K562 (cell line): ENCODE measurements at places on chromosomes 2 and 18. TPM values are rescaled to one million over a fixed set of nuclear protein-coding genes. Genes with fewer than 3 reads are reported as not detected.

DNA sequence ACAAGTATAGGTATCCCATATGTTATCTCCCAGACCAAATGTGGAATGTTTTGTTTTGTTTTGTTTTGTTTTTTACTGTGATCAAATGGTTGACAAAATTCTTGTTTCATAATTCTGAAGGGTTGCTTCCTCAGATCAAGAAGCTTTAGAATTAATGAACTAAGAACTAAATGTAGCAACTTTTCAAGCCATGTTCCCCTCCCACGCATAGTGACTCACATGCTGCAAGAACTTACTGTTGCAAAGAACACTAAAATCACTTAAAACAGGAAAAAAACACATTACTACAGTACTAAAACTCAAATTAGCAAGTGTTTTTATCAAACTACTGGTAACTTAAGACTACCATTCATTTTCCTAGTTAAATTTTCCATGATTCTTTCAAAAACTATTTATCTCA lies 30.6 kb downstream of the HNRNPLL start:
- no peak overlapping the region; the same call in 2 of the 3 replicates for H3K27ac ChIP-seq
- no peak overlapping the region for H3K4me3 ChIP-seq
- H3K4me1 ChIP-seq, result no peaks in the 10 kb centered on the region
- peaks cover 90% of the 10 kb centered on the region for H3K36me3 ChIP-seq

DNA sequence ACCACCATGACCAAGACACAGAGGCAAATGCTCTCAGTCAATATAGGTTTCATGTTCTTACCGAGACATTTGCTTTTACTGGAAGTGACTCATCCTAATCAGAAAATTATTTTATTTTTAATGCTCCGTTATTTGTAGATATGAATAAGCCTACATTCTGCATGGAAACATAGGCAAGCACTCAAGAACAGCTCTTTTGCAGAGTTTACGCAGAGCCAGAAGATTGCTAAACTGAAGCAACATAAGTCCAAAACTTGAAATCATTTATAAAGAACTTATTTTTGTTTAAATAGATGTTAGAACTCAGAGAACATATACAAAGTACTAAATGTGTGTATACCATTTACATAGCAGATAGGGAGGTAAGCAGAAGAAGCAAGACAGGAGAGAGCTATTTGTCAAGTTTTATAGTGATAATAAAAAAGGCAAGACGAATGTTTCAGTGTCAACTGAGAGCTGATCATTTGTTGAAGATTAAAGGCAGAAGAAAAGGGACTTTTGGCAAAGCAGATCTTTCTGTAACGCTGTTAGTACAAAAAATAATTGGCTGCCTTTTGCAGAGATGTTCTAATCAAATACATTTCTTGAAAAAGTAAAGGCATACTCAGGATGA lies 12.4 kb upstream of the PPP1R1C start:
- no peaks in the 10 kb centered on the region for H3K4me1 ChIP-seq
- no peak overlapping the region for H3K27ac ChIP-seq
- no peaks in the 10 kb centered on the region for H3K27me3 ChIP-seq
- DNase-seq, result no peak

GRCh38 chr2:205628422-205628821 lies 53.9 kb upstream of the NRP2 start:
- H3K4me3 ChIP-seq, result no peak overlapping the region
- H3K27me3 ChIP-seq, result no peaks in the 10 kb centered on the region; the same call in 2 of the 3 replicates
- DNase-seq, result no peak
- H3K27ac ChIP-seq, result no peak overlapping the region
- no peaks in the 10 kb centered on the region for H3K36me3 ChIP-seq

The VWA3B gene
- total RNA-seq, result not detected in 2 replicates

GRCh38 chr2:237234268-237234667 lies 148.6 kb downstream of the COPS8 start:
- DNase-seq, result no peak
- H3K27me3 ChIP-seq, result no peaks in the 10 kb centered on the region
- no peak overlapping the region for H3K4me3 ChIP-seq
- no peaks in the 10 kb centered on the region for H3K36me3 ChIP-seq
- no peaks in the 10 kb centered on the region for H3K4me1 ChIP-seq

The LYPD6B gene
- total RNA-seq, result not detected in 2 replicates

- H3K27ac ChIP-seq, result no peak overlapping the region
- no peak for DNase-seq
- no peaks in the 10 kb centered on the region for H3K27me3 ChIP-seq
- H3K36me3 ChIP-seq, result no peaks in the 10 kb centered on the region
- no peak overlapping the region for H3K4me3 ChIP-seq
These were observed 105.4 kb downstream of the QPCT start for GRCh38 chr2:37449761-37450296.

The CACNB4 gene
- total RNA-seq, result 0.04 and 0.16 TPM in 2 replicates

GRCh38 chr2:215137741-215138340 lies 585 bp downstream of the ABCA12 start:
- no peaks in the 10 kb centered on the region for H3K36me3 ChIP-seq
- no peak overlapping the region for H3K27ac ChIP-seq
- H3K4me1 ChIP-seq, result no peaks in the 10 kb centered on the region
- no peak for DNase-seq
- H3K27me3 ChIP-seq, result no peaks in the 10 kb centered on the region
- H3K4me3 ChIP-seq, result no peak overlapping the region

DNA sequence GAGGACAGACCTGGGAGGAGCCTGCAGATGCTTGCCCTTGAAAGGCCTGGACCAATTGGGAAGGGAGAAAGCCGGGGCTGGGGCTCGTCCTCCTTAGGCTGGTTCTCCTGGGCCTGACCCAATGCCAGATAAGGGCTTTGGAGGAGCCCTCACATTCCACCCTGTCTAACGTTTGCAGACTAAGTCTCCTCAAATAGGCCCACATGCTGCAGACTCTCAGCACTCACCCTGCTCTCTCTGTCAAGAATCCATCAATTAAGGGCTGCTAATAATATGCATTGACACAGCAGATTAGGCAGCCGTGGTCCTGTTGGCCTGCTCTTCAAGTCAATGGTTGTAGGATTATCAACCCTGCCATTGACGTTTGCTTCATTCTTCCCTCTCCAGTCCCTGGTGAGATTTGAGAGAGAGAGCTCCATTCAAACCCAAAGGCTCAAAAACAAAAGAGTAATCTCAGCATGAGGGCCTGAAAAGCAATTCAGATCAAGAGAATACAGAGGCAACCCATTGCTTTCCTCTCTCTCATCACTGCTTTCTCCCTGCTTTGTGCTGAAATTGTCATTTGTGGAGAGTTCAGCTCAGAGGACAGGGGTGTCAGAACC lies 167.6 kb downstream of the INSIG2 start:
- no peak overlapping the region for H3K4me3 ChIP-seq
- H3K27ac ChIP-seq, result no peak overlapping the region
- H3K27me3 ChIP-seq, result no peaks in the 10 kb centered on the region

The BOLA3 gene
- 164 and 214 TPM in 2 replicates for total RNA-seq

The SAG gene
- 0.64 TPM in 1 of 2 replicates, not detected in the other for total RNA-seq

The NT5DC4 gene
- 4.7 and 6.8 TPM in 2 replicates for total RNA-seq

DNA sequence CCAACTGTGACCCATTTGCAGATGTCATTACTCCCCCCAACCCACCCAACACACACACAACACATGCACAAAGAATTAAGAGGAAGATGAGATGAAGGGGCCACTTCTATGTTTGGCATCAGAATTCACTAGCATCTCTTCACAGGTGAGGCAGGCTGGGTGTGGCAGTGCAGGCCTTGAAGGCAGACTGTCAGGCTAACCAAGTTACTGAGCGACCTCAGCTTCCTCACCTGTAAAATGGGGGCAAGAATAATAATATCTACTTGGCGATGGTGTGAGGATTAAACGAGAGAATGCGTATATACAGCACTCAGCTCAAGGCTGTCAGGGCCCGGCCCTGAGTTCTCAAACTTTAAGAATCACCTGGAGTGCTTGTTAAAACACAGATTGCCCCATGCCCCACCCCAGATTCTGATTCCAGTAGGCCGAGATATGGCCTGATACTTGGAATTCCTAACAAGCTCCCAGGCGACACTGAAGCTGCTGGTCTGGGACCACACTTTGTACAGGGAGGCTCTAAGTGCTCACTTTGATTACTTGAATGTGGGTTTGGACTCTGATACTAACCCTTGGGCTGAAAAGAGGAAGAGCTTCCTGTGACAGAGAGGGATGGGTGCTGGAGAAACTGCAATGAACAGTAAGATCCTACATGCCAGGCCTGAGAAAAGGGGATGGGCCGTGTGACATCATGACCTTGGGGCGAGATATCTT lies 1.1 kb downstream of the ACTG2 start:
- H3K36me3 ChIP-seq, result no peaks in the 10 kb centered on the region
- no peak for DNase-seq
- H3K4me1 ChIP-seq, result peaks cover 10% of the 10 kb centered on the region; the same call in 1 of the 2 replicates

- no peak for DNase-seq
- H3K4me1 ChIP-seq, result no peaks in the 10 kb centered on the region
- peaks cover 9% of the 10 kb centered on the region for H3K27me3 ChIP-seq
- no peak overlapping the region for H3K4me3 ChIP-seq
These were observed 5.7 kb upstream of the TMEM178A start for GRCh38 chr2:39659765-39660611.

DNA sequence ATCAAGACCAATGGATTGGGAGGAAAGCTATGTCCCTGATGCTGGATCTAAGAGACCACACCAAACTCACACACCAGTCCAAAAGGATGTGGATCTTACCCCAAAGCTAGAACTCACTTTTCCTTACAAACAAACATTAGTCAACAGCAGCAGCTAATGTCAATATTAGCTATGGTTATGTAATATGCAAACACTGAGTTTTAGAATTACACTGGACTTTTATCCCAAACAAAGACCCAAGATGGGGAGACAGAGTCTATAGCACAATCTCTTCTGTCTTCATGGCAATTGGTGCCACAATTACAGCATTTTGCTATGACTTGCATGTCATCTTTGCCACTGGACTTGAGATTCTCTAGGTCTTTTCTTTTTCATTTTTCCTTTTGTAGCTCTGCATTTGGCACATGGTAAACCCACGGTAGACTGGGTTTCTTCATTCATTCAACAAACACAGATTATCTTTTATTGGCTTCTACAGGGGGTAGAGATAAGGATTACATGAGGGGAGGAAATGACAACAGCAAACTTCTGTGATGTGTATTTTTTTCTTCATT lies 59.0 kb downstream of the SPRED2 start:
- H3K4me1 ChIP-seq, result peaks cover 7% of the 10 kb centered on the region; the same call in 1 of the 2 replicates
- H3K4me3 ChIP-seq, result no peak overlapping the region
- DNase-seq, result no peak
- no peak overlapping the region for H3K27ac ChIP-seq
- H3K27me3 ChIP-seq, result no peaks in the 10 kb centered on the region

- no peak overlapping the region for H3K27ac ChIP-seq
- no peak overlapping the region for H3K4me3 ChIP-seq
- no peaks in the 10 kb centered on the region for H3K4me1 ChIP-seq
- DNase-seq, result no peak
- H3K27me3 ChIP-seq, result no peaks in the 10 kb centered on the region
- H3K36me3 ChIP-seq, result no peaks in the 10 kb centered on the region
These were observed 60.6 kb downstream of the CCDC74A start for GRCh38 chr2:131588152-131588873.

GRCh38 chr2:219179601-219180465 lies 1.8 kb downstream of the RETREG2 start:
- DNase-seq, result no peak
- H3K4me3 ChIP-seq, result no peak overlapping the region
- peaks cover 22% of the 10 kb centered on the region for H3K4me1 ChIP-seq
- H3K36me3 ChIP-seq, result peaks cover 57% of the 10 kb centered on the region; the same call in 2 of the 3 replicates
- no peaks in the 10 kb centered on the region for H3K27me3 ChIP-seq

DNA sequence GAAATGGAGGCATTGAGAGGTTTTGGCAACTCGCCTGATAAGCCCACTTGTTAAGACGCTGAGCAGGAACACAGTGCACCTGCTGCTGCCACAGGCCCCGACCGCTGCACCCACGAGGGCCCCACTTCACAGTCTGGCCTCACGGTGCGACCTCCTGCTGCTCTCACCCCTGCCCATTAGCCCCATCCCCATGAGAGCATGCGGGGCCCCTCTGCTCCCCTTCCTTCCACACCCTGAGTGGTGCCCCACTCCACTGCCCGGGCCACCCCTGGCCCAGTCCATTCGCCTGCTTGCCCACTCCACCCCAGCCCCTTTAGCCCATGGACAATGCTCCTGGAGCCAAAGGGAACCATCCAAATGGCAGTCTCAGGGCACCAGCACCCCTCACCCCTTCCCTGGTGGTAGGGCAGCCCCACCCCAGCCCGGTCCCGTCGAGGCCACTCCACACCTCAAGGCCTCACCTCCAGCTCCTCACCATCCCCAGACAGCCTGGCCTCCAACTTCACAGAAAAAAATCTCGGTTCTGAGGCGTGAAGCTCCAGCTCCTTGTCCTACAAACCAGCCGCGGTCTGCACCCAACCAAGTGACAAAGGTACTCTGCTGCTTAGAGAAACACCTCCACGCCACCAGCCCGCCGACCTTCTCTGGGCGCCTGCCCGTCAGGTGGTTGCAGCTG lies 6.7 kb upstream of the GPR55 start:
- no peaks in the 10 kb centered on the region; the same call in 1 of the 2 replicates for H3K4me1 ChIP-seq
- peaks cover 4% of the 10 kb centered on the region; the same call in 1 of the 3 replicates for H3K27me3 ChIP-seq
- DNase-seq, result no peak
- H3K36me3 ChIP-seq, result no peaks in the 10 kb centered on the region
- H3K27ac ChIP-seq, result no peak overlapping the region

- no peak overlapping the region for H3K27ac ChIP-seq
- H3K36me3 ChIP-seq, result no peaks in the 10 kb centered on the region
- peaks cover 24% of the 10 kb centered on the region for H3K27me3 ChIP-seq
- H3K4me1 ChIP-seq, result no peaks in the 10 kb centered on the region; the same call in 2 of the 3 replicates
- DNase-seq, result no peak
These were observed 77.6 kb upstream of the ID2 start for GRCh38 chr2:8604262-8604661.

GRCh38 chr2:224442071-224442967 lies 40.4 kb upstream of the FAM124B start:
- H3K36me3 ChIP-seq, result no peaks in the 10 kb centered on the region
- no peak overlapping the region for H3K27ac ChIP-seq
- H3K4me3 ChIP-seq, result no peak overlapping the region

The RIT2 gene
- not detected in 2 replicates for total RNA-seq

GRCh38 chr2:86525421-86526340 lies 37.6 kb downstream of the CHMP3 start:
- peaks cover 3% of the 10 kb centered on the region; the same call in 1 of the 3 replicates for H3K36me3 ChIP-seq
- no peak for DNase-seq
- no peaks in the 10 kb centered on the region for H3K27me3 ChIP-seq
- H3K4me3 ChIP-seq, result no peak overlapping the region
- no peaks in the 10 kb centered on the region for H3K4me1 ChIP-seq
